Amniotic epithelial cell (primary cell): ENCODE measurements at places on chromosomes 1 and 21.

GRCh38 chr1:223492044-223492443 lies 98.8 kb downstream of the CCDC185 start:
- no peak for DNase-seq

DNA sequence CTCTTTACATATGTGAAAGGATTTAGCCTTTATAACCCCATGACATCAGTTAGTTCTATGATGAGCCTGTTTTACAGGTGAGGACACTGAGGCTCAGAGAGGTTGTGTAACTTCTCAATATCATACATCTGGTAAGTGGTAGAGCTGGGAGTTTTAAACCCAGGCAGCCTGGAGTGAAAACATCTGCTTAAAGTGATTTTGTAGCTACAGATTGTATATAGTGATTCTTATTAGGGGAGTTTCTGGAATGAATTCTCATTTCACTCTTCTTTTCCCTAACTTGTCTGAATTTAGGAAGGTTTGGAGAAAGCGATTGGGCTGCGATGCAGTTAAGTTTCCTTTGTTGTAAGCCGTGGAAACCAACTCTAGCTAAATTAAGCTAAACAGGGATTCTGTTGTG lies 175.6 kb downstream of the CAMTA1 start:
- no peak for DNase-seq

DNA sequence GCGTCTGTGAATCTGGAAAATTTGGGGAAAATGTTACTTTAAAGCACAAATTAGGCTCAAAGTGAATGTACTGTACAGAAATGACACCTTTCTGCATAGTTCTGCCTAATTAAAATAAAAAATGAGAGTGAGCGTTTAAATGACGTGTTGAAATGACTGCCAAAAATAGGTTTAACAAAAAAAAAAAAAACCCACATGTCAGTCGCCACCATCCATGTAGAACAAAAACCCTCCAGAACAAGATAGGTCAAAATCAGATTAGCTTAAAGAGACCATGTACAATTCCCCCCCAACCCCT lies 745 bp downstream of the PARP1 start:
- DNase-seq = no peak

- DNase-seq = peak; percentile 16
These were observed 34.5 kb downstream of the LRRN2 start for GRCh38 chr1:204650911-204651570.

DNA sequence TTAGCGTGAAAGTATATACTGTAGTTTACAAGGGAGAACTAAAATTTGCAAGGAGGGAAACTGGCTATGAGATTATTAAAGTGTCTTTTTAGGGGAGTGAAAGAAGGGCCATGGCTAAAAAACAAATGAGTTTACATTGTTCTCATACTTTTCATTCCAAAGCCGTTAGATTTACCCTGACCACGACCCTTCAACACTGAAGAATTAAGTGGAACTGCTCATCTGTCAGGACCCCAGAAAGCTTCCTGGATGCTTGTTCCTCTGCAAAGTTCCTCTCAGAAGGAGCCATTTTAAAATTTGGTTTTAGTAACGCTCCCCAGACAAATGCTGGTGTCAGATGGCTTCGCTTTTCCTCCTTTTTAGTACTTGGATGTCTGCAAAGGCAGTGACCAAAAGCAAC lies 82.7 kb upstream of the ZBTB18 start:
- DNase-seq = peak; percentile 3

DNA sequence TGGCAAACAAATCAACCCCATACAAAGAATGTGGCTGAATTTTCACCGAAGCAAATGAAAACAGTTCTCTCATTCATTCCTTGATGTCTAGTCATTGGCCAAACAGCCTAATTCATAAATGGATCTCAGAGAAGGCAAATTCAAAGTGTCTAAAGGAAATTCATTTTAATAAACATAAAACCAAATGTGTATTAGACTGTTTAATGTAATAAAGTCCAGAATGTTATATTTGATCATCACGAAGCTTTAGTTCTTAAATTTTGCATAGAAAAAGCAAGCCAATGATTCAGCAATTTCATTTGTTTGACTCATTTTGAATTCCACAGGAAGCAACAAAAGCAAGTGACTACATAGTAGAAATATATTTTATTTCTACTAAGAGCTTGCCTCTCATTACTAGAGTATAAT lies 379.2 kb upstream of the ADAMTS5 start:
- peak; percentile 45 for DNase-seq

DNA sequence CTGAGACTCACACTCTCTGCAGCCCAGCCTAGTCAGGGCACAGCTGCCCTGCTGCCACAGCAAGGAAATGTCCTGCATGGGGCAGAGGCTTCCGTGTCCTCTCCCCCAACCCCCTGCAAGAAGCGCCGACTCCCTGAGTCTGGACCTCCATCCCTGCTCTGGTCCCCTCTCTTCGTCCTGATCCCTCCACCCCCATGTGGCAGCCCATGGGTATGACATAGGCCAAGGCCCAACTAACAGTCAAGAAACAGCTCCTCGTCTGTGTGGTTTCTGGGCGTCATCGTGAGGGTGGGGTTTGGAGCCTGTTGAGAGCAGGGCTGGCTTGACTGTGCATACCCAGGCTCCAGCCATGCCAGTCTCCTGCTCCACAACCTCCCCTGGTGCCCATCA lies 19.5 kb downstream of the FAAH start:
- peak; percentile 9 for DNase-seq

DNA sequence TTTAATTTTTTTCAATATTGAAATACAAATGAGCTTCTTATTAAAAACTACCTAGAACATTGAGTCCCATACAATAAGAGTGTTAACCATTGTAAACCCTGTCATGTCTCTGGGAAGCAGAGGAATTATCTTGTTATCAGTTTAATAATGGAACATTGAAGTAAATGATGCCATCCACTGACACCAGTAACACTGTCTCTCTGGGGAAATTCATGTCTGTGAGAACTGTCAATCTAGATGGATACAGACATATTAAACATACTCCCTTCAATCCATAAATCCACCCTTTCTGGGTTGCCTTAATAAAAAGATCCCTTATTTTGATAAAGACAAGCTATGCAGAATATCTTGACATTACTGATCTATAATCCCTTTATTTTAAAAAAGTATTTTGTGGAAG lies 503.2 kb downstream of the DPYD start:
- DNase-seq = no peak

DNA sequence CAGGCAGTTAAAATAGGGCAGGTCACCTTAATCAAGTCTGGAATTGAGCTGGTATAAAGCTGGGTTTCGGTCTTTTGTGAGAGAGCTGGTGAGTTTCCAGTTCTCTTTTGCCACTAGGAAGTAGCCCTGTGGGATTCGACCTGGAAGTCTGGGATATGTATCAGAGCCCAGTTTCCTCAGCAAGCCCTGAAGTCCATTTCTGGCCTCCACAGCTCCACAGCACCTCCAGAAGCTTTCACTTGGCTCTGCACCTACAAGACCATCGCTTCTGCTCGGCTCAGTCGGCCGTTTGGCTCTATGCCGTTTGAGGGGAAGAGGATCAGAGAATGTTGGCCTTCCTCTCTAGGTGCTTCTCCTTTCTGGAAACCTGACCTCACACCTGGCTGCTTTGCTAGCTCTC lies 148.0 kb downstream of the GALNT2 start:
- DNase-seq = peak; percentile 75

DNA sequence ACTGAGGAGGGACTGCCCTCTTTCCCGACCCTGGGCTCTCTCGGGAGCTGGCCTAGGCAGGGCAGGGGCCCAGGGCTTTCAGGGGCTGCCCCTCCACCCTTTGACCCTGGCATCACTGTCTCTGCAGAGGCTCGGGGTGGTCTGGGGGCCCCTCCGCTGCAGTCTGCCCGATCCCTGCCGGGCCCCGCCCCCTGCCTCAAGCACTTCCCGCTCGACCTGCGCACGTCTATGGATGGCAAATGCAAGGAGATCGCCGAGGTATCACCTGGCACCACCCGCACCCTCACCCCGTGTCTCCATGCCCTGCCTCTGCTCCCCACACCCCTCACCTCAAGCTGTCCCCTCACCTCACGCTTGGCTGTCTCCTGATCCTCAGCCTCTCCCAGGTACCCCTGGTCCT lies 5.5 kb downstream of the AMPD2 start:
- DNase-seq = no peak
